ENCODE measurements at places on chromosomes 6 and 20.

DNA sequence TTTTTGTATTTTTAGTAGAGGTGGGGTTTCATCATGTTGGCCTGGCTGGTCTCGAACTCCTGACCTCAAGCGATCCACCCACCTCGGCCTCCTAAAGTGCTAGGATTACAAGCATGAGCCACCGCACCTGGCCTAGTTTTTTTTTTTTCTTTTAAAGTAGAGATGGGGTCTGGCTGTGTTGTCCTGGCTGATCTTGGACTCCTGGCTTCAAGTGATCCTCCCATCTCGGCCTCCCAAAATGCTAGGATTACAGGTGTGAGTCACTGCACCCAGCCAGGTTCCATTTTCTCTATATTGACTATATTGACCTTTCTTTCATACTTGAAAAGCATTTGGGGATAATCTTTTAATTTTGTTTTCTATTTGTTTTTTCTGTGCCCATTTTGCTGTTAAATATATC, 13.3 kb downstream of the PANK2 start:
- DNase-seq, result no peak

DNA sequence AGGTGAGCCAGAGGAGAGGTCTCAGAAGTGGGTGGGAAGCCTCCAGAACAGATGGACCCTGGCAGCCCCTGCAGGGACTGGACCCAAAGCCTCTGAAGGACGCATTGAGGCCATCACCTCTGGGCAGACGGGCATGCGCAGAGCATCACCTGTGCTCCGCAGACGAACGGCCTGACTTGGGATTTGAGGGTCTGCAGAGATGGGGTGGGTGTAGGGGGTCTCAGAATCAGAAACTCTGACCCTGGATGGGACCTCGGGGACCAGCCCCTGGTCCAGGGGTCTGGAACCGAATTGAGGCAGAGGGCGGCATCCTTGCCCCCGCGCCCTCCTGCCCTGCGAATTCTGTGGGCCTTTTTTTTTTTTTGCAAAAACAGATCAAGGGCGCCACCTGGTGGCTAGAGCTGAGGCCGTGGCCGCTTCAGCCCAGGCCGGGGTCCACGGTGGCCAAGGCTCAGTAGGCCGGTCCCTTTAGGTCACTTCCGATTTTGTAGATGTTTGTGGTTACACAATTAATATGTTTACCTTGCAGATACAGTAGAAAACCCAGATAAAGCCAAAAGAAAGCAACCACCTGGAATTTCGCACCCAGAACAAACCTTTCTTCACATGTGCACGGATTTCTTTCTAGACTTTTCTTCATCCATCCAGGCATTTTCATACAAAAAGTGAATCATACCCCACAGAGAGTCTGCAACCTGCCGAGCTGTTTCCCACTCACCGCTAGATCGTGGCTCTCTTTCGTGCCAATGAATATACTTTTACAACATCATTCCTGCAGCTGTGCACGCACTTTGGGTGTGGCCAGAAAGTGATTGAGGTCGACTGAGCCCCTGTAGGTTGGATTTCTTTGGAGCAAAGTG, 25.9 kb downstream of the ZBP1 start:
- peak; percentile 71 for DNase-seq

GRCh38 chr6:139834232-139834631, 459.8 kb upstream of the CITED2 start:
- no peak for DNase-seq

DNA sequence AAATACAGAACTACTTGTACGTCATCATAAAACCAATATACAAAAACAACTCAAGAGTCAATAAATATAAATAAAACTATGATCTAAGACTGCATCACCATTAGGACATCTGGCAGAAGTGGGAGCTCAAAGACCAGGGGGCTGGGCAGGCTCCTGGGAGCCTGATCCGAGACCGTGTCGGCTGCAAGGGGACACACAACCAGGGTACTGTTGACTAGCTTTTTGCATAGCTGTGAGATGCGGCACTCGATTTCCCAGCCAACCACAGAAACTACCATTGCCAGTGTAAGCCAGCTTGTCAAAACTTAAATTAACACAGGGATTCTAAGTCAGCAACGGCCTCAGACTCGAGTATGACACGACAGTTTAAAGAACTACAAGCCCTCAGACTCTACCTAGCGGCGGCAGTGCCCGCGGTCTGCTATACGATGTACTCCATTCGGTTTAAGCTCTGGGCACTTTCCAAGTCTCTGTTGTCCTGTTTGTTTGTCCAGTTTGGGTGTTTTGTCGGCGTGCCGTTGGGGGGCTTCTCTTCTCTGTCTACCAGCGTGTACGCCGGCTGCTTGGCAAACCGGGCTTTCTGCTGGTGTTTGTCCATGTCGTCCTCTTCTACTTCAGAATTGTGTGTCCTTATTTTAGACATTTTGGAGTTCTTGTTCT, 34.6 kb downstream of the JAG1 start:
- no peak for DNase-seq

DNA sequence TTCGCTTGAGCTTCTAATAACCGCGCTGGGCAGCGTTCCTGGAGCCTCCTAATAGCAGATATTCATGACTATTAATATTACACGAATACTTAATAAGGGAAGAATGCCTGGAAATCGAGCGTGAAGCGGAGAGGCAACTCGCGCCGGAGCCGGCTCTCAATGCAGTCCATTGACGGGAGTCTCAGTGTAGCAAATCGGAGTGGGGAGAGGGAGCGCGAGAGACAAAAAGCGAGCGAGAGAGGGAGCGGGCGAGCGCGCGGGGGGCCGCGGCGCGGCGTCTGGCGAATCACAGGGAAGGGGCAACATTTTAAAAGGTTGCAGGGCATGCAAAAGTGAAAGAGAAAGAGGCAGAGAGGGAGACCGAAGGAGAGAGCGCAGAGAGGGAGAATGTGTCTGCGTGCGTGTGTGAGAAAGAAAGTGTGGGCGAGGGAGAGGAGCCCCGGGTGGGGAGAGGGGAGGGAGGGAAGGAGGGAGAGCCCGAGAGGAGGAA, 2.9 kb downstream of the TFAP2A start:
- DNase-seq, result no peak

Measured in muscle of back (tissue), 13 donors.